A549 treated with Mapracorat at 1 μM for 4 hours (cell line): ENCODE measurements at places on chromosomes 13 and 19. TPM values are rescaled to one million over a fixed set of nuclear protein-coding genes. Genes with fewer than 3 reads are reported as not detected.

RNF6 gene
- total RNA-seq: 24.1 to 29.5 TPM (median 27.5 TPM) in 5 replicates

FCER2 gene
- not detected in 5 replicates for total RNA-seq

HCN2 gene
- 25.9 to 39.7 TPM (median 37.5 TPM) in 5 replicates for total RNA-seq

TSSK6 gene
- 0.66 to 2.2 TPM (median 1.9 TPM) in 5 replicates for total RNA-seq
